ENCODE measurements at places on chromosomes 7 and 10. TPM values are rescaled to one million over a fixed set of nuclear protein-coding genes. Genes with fewer than 3 reads are reported as not detected.

DNA sequence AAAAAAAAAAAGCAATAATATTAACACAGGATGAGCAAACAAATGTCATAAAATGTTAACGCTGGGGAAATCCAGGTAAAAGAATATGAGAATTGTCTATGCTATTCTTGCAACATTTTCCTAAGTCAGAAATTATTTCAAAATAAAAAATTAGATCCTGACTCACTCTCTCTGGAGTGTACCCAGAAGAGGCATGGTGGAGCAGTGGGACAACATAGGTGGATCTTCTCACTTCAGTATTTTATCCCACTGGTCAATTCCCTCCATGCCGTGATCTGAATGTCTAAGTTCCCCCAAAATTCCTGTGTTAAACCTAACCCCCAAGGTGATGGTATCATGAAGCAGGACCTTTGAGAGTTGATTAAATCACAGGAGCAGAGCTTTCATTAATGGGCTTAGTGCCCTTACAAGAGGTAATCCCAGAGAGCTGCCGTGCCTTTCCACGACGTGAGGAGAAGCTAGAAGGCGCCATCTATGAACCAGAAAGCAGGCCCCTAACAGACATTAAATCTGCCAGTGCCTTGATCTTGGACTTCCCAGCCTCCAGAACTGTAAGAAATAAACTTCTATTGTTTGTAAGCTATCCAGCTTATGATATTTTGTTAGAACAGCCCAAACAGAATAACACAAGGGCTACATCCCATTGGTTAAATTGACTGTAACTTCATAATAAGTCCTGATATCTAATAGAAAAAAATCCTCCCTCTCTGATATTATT lies 35.2 kb downstream of the USP6NL start:
- no peak for DNase-seq

DNA sequence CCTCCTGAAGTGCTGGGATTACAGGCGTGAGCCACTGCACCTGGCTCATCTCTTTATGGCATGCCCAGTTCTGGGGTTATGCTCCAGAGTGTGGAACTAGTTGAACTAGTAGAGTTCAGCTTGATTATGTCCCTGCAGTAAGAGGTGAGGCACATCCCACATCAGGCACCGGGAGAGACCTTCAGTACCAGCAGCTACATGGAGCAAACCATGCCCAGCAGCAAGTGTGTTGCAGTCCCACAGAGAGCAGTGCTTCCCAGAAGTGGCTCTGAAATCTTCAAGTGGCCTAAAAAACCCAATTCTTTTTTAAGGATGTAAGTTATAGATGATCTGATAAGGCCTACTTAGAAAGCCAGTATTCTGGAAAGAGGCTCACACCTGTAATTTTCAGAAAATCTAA lies 331.9 kb upstream of the PRKCQ start:
- DNase-seq, result no peak

DNA sequence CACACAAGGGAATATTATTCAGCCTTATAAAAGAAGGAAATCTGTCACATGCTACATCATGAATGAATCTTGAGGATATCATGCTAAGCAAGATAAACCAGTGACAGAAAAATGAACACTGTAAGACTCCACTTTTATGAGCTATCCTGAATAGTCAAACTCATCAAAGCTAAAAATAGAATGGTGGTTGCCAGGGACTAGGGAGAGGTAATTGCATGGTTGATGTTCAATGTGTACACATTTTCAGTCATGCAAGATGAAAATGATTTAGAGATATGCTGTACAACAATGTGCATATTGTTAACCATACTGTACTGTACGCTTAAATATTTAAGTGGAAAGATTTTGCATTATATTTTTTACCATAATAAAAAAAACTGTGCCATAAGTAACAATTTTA lies 1349.1 kb downstream of the XPNPEP1 start:
- DNase-seq, result no peak

DNA sequence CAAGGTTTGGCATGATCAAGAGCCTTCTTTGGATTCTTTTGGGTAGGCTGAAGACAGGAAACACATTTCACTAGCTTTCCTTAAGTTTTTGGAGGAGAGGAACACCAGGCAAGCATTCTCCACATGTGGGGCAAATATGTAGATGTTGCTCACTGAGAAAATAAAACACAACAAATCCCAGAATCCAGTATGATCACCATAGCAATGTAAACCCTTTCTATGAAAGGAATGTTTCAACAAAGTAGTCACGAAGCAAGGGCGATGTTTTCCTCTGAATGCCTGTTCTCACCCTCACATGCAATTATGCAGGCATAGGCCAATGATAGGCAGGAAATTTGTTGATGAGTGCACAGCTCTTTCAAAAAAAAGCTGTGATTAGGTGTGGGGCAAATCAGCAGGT lies 20.5 kb upstream of the CEP41 start:
- DNase-seq, result no peak

DNA sequence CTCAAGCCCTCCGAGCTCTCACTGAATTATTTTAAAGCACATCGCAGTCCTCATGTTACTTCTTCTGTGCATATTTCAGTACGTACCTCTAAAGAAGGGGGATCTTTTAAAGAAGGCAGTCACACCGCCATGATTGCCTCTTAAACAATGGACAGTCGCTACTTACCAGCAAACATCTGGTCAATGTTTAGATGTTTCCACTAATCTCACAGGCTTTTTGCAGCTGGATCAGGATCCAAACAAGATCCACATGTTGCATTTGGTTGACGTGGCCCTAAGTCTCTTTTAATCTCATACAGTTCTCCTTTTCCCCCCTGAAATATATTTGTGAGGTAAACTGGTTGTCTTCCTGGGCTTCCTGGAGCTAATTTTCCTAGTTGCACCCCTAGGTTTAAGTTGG lies 50.0 kb downstream of the PRF1 start:
- DNase-seq, result no peak

Gene HOXA10
- total RNA-seq, result 25.0 TPM

GRCh38 chr10:14751921-14752320 lies 22.8 kb downstream of the FAM107B start:
- peak; percentile 30 for DNase-seq

- DNase-seq, result no peak
Measured at GRCh38 chr7:71974611-71975010, 437.5 kb downstream of the CALN1 start.

GRCh38 chr7:101954499-101954898 lies 137.1 kb downstream of the CUX1 start:
- no peak for DNase-seq

Gene WDR86
- 1.2 TPM for total RNA-seq

DNA sequence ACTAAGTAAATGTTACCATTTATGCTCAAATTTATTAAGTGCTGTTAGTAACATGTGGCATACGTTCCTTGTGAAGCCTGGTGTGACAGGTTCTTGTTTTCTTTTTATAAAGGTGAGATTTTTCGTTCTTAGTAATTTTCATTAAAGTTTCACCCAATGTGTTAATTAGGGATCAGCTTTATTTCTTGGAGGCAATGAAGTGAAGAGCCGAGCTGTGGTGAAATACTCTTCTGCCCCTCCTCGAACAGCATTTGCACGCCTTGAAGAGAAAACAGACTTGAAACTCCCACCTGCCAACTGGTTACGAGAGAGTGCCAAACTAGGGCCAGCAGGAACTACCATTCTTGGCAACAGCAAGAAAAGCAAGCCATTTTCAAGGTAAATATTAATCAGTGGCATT lies 1.5 kb downstream of the EDRF1 start:
- no peak for DNase-seq

DNA sequence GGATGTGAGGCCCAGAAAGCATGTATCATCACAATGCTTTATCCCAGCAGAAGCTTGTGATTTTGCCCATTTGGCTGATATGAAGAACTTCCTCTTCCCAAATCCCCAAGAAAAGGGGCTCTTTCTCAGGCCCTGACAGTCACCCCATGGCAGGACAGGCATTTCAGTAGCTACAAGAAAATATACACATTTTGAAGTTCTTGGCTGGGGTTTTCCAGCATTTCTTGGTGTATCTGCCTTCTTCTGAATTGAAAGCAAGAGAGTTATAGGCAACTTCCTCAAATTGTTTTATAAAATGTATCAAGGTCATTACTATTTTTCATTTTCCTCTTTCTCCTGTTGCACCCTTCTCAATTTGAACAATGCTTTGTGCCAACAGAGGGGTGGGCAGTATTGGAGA lies 63.3 kb upstream of the PDLIM1 start:
- no peak for DNase-seq

GRCh38 chr10:31023558-31023957 lies 8.1 kb downstream of the ZNF438 start:
- no peak for DNase-seq

Gene SFTPA1
- total RNA-seq, result not detected

Gene SORCS1
- 0.93 TPM for total RNA-seq

Gene DENND2A
- total RNA-seq, result 8.4 TPM

- no peak for DNase-seq
Measured at GRCh38 chr7:4998244-4998643, 39.3 kb upstream of the MMD2 start.

GRCh38 chr7:78164459-78164858 lies 365.9 kb downstream of the PHTF2 start:
- no peak for DNase-seq

Gene ANKRD30A
- total RNA-seq, result not detected

DNA sequence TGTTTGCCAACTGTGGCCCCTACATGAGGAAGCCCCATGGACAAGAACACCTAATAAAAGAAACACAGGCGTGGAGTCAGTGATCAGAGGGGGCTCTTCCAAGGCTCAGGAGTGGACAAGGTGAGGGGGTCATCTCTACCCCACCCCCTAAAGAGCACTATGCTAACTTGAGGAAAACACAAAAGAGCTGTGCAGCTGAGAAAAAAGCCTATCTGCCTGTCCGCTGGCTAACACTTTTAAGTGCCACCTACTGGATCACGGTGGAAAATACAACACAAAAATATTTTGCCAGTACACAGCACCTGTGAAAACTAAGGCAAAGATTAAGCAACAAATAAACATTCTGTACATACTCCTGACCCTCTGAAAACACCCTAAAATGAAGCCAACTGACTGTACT lies 53.1 kb upstream of the COBL start:
- no peak for DNase-seq

DNA sequence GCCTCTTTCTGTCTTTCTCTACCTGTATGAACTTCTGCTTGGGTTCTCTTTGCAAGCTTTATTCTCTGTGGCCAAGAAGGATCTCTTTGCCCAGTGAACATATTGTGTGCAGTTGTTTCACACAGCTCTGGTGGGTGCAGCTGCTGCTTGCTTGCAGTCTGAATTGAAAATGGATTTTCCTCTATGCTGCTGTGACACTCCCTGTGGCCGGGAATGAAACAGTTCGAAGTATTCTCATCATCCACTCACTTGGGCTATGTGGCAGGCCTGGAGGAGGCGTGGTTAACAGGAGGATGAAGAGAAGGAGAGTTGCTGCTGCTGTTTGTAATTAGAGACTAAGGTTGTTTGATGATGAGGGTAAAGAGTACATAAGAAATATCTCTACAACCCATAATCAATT lies 28.4 kb upstream of the ITGA8 start:
- DNase-seq, result peak; percentile 19

DNA sequence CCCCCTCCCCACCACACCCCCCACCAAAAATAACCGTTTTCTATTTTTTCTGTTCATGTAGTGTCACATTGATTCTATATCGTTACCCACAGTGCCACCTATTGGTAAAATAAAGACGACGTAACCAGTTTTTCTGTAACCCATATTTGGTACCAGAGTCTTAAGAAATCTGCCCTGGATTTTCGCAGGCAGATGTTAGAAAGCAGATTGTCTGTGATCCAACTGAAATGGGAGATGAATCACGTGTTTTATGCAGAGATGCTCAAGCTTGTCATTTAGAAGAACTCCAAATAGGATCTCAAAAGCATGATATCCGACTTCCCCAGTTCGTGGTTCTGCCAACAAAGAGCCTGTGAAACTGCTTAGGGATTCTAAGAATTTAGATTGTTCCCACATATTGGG lies 261.1 kb upstream of the CSTF2T start:
- DNase-seq, result no peak

GRCh38 chr7:71912476-71912875 lies 499.7 kb downstream of the CALN1 start:
- DNase-seq, result no peak

DNA sequence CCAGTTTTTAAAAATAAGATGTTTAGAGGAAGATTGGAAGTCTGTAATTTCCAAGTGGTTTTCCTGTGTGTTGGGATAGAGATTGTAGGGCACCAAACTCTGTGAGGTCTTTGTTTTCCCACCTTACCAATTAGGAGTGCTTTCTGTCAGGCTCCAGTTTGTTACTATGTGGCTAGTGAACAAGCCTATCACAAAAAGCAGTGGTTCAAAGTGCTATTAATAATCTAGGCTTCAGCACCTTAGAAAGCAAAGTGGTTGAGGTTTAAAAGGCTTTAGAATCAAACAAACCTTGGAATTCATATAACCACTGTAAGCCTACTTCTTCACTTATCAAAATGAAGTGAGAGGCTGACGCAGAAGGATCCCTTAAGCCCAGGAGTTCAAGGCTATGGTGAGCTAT lies 11.1 kb upstream of the ANAPC16 start:
- DNase-seq, result no peak

- DNase-seq, result no peak
Measured at GRCh38 chr7:100038326-100038725, 11.2 kb upstream of the ZSCAN21 start.

- DNase-seq, result no peak
Measured at GRCh38 chr7:151586531-151587260, 67.0 kb upstream of the RHEB start.

DNA sequence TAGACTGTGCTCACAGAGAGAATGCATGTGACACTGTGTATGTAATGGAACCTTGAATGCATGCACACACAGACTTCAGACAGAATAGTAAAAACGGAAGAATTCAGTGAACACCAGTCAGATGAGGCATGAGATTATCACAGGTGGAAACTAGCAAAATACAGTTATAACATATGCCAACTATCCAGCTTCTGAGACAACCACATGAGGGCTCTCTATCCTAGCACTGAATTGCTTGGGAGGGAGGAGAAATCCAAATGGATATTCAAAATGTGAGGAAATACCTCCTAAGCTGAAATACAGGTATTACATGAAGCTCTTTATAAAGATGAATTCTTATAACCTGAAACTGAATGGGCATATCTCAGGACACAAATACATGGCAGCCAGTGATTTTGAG lies 30.6 kb downstream of the GARS1 start:
- no peak for DNase-seq

Gene DOCK4
- 12.7 TPM for total RNA-seq

- no peak for DNase-seq
Measured at GRCh38 chr10:62903828-62904227, 87.7 kb upstream of the EGR2 start.

DNA sequence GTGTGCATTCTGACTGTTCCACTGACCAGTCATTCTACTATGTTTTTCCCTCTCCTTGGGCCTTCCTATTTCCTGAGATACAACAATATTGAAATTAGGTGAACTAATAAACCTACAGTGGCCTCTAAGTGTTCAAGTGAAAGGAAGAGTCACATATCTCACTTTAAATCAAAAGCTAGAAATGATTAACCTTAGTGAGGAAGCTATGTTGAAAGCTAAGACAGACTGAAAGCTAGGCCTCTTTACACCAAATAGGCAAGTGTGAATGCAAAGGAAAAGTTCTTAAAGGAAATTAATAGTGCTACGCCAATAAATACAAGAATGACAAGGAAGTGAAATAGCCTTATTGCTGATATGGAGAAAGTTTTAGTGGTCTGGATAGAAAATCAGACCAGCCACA lies 5.7 kb upstream of the DYNC1I1 start:
- no peak for DNase-seq

Gene LDB3
- 0.96 TPM for total RNA-seq

All from mucosa of descending colon (tissue), 3 donors.